ENCODE measurements at places on chromosomes 2 and 18. TPM values are rescaled to one million over a fixed set of nuclear protein-coding genes. Genes with fewer than 3 reads are reported as not detected.

- peaks cover 2% of the 10 kb centered on the region for H3K4me1 ChIP-seq
- H3K4me3 ChIP-seq: no peak overlapping the region
- no peaks in the 10 kb centered on the region for H3K27me3 ChIP-seq
- no peak for DNase-seq
- no peaks in the 10 kb centered on the region for H3K36me3 ChIP-seq
Observed at GRCh38 chr2:162277381-162277780, 34.1 kb upstream of the FAP start.

DNA sequence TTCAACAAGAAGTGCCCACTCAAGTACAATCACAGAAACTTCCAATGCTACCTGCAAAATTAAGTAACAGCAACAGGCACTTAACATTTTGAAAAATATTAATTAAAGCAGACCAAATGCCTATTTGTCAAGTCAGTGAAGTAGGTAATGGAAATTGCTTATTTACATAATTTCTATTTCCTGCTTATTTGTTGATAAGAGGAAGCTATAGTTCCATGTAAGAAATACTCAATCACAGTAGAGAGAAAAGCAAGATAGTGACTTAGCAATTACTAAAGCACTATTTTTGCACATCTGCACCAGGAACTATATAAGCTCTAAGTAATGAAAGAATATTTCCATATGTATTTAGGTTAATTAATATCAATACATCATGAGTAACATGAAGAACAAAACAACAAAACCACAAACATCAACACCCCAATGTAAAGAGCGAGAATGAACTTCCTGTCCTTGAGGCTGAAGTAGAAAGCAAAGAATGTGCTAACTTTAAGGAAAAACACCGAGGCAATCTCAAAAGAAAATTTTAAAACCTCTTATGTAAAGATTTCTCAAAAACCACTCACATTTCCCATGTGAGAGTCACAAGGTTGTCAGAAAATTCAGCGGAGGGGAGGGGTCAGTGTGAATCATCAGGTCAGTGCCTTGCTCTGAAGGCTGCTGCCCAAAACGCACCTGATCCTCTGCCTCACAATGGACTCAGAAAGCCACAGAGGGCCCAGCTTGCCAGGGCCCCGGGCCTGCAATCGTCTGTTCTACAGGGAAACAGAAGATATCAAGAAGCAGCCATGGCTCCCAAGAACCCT lies 12.5 kb downstream of the NPC1 start:
- DNase-seq: no peak
- peaks cover 4% of the 10 kb centered on the region for H3K27me3 ChIP-seq
- H3K27ac ChIP-seq: no peak overlapping the region
- H3K4me1 ChIP-seq: peaks cover 19% of the 10 kb centered on the region
- H3K4me3 ChIP-seq: peak overlapping the region; percentile 10
- peaks cover 10% of the 10 kb centered on the region for H3K36me3 ChIP-seq

DNA sequence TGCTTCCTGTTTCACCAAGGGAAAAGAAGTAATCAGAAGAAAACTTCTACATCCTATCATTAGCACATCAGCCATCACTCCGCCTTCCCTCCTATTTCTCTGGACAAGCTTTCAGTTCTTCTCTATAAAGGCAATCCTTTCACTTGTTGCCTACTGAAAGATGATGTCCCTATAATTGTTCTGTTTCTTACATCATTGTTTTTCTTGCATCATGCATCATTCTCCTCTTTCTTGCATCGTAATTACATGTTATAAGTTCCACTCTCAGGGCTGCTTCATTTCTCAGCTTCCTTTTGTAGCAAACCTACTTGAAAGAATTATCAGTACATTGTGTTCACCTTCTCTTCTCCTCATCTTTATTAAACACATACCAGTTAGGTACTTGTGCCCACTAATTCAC lies 7.2 kb downstream of the SLC30A6 start:
- H3K27ac ChIP-seq: no peak overlapping the region
- H3K4me1 ChIP-seq: no peaks in the 10 kb centered on the region
- no peak overlapping the region for H3K4me3 ChIP-seq
- H3K27me3 ChIP-seq: no peaks in the 10 kb centered on the region

GRCh38 chr2:20064841-20065240 lies 13.4 kb upstream of the LAPTM4A start:
- DNase-seq: no peak
- H3K4me1 ChIP-seq: no peaks in the 10 kb centered on the region
- peaks cover 10% of the 10 kb centered on the region for H3K36me3 ChIP-seq
- peaks cover 2% of the 10 kb centered on the region for H3K27me3 ChIP-seq
- H3K4me3 ChIP-seq: no peak overlapping the region
- H3K27ac ChIP-seq: no peak overlapping the region

DNA sequence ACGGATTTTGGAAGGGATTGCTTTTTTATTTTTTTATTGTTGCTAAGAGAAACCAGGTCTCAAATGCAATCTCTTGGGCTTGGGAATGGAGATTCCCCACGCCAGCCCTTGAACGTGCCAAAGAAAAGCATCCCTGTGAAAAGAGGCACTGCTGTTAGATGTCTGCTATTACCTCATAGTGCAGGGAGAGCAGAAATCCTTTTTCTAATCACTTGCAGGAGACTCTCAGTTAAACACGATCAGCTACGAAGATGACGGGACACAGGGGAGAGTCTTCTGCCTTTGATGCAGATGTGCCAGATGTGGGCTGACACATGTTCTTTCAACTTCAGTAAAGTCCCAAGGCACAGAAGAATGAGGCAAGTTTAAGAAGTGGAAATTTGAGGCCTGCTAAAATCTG lies 381.6 kb upstream of the TRIB2 start:
- H3K4me1 ChIP-seq: no peaks in the 10 kb centered on the region
- no peaks in the 10 kb centered on the region for H3K27me3 ChIP-seq
- H3K36me3 ChIP-seq: peaks cover 4% of the 10 kb centered on the region
- no peak overlapping the region for H3K27ac ChIP-seq

DNA sequence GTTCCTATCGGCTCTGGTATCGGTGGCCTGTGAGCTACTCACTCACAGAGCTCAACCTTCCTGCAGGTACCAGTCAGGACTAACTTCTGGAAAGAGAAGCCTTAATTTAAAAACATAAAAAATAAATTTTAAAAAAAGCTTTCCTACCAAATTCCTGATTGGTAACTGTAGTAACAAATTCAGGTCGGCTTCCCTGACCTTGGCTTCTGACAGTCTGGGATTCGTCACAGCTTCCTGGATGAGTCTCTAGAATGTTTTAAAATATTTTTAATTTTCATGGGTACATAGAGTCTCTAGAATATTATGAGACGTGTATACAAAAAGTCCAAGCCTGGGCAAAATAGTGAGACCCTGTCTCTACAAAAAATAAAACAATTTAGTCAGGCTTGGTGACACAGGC lies 45.0 kb upstream of the MTCL1 start:
- no peaks in the 10 kb centered on the region for H3K36me3 ChIP-seq
- H3K4me3 ChIP-seq: no peak overlapping the region
- no peaks in the 10 kb centered on the region for H3K27me3 ChIP-seq
- DNase-seq: no peak
- no peak overlapping the region for H3K27ac ChIP-seq
- peaks cover 48% of the 10 kb centered on the region for H3K4me1 ChIP-seq

GRCh38 chr18:58194028-58194427 lies 150.0 kb downstream of the NEDD4L start:
- H3K27me3 ChIP-seq: peaks cover 7% of the 10 kb centered on the region
- H3K4me1 ChIP-seq: peaks cover 45% of the 10 kb centered on the region
- no peaks in the 10 kb centered on the region for H3K36me3 ChIP-seq
- H3K4me3 ChIP-seq: peak overlapping the region; percentile 22
- DNase-seq: peak; percentile 48
- peak overlapping the region; percentile 67 for H3K27ac ChIP-seq

DNA sequence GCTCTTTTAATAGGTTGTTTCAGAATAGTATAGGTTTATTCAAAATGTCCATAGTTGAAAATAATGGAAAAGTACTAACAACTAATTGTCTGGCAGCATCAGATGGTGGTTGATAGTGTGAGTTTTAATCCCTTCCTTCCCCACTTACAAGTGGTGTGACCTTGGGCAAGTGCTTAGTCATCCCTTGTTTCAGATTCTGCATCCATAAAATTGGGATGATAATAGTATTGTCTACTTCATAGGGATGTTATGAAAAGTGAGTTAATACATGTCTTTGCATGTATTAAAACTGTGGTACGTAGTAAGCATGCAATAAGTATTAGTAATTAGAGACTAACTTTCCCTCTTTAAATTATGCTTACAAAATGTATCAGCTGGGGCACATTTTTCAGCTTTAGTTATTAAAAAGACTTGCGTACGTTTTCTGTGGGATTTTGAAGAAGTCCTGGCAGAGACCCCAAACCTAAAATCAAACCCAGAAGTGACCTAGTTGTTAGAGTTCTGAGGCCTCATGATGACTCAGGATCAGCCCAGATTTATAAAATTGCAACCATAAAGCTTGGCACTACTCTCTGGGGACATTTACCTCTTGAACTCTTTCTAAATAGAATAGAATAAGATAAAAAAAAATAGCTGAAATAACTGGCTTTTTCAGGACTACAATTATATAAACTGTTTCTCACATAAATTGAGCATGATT lies 8.6 kb downstream of the ITGA4 start:
- H3K27me3 ChIP-seq: no peaks in the 10 kb centered on the region
- H3K4me1 ChIP-seq: no peaks in the 10 kb centered on the region
- H3K36me3 ChIP-seq: no peaks in the 10 kb centered on the region
- no peak overlapping the region for H3K4me3 ChIP-seq
- no peak overlapping the region for H3K27ac ChIP-seq
- DNase-seq: no peak

GRCh38 chr2:202548240-202548639 lies 86.5 kb upstream of the FAM117B start:
- no peaks in the 10 kb centered on the region for H3K36me3 ChIP-seq
- H3K27ac ChIP-seq: no peak overlapping the region
- H3K27me3 ChIP-seq: peaks cover 2% of the 10 kb centered on the region
- DNase-seq: no peak

DNA sequence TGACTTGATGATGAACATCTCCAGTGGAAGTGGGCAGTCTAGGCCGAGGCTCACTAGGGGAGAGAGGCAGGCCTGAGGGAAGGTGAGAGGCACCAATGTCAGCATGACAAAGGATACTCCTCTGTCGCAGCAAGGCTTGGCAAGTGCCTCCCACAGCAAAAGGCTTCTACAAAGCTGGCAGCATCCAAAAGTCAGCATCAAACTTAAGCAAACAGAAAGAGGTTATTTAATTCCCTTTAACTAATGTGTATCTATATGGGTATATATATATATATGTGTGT lies 41.6 kb downstream of the NIFK start:
- H3K36me3 ChIP-seq: no peaks in the 10 kb centered on the region
- H3K4me1 ChIP-seq: no peaks in the 10 kb centered on the region
- no peak overlapping the region for H3K4me3 ChIP-seq
- DNase-seq: no peak
- H3K27ac ChIP-seq: no peak overlapping the region

- no peaks in the 10 kb centered on the region for H3K27me3 ChIP-seq
- no peaks in the 10 kb centered on the region for H3K36me3 ChIP-seq
- no peak overlapping the region for H3K4me3 ChIP-seq
- H3K27ac ChIP-seq: no peak overlapping the region
- peaks cover 12% of the 10 kb centered on the region for H3K4me1 ChIP-seq
- no peak for DNase-seq
Observed at GRCh38 chr18:73948497-73948896, 199.1 kb downstream of the FBXO15 start.

- DNase-seq: no peak
- peaks cover 4% of the 10 kb centered on the region for H3K27me3 ChIP-seq
- peaks cover 7% of the 10 kb centered on the region for H3K36me3 ChIP-seq
- no peak overlapping the region for H3K27ac ChIP-seq
- H3K4me1 ChIP-seq: peaks cover 5% of the 10 kb centered on the region
Observed at GRCh38 chr2:128510701-128511397, 192.2 kb upstream of the HS6ST1 start.

DNA sequence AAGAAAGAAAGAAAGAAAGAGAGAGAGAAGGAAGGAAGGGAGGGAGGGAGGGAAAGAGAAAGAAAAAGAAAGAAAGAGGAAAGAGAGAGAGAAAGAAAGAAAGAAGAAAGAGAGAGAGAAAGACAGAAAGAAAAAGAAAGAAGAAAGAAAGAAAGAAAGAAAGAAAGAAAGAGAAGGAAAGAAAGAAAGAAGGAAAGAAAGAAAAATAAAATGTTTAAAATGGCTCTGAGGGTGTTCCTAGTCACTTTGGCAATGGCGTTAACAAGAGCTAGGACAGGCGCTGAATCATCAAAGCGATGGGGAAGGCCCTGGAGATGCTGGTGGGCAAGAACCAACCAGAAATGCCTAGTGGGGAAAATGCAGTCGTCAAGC lies 77.8 kb upstream of the GPC1 start:
- peaks cover 8% of the 10 kb centered on the region for H3K27me3 ChIP-seq
- H3K27ac ChIP-seq: no peak overlapping the region
- H3K36me3 ChIP-seq: peaks cover 22% of the 10 kb centered on the region
- no peak overlapping the region for H3K4me3 ChIP-seq

- H3K4me1 ChIP-seq: no peaks in the 10 kb centered on the region
- DNase-seq: no peak
- H3K27ac ChIP-seq: no peak overlapping the region
- no peaks in the 10 kb centered on the region for H3K27me3 ChIP-seq
- H3K36me3 ChIP-seq: no peaks in the 10 kb centered on the region
Observed at GRCh38 chr2:152046940-152047339, 51.9 kb downstream of the CACNB4 start.

- no peaks in the 10 kb centered on the region for H3K36me3 ChIP-seq
- DNase-seq: no peak
Observed at GRCh38 chr2:50782543-50782942, 249.4 kb downstream of the NRXN1 start.

DNA sequence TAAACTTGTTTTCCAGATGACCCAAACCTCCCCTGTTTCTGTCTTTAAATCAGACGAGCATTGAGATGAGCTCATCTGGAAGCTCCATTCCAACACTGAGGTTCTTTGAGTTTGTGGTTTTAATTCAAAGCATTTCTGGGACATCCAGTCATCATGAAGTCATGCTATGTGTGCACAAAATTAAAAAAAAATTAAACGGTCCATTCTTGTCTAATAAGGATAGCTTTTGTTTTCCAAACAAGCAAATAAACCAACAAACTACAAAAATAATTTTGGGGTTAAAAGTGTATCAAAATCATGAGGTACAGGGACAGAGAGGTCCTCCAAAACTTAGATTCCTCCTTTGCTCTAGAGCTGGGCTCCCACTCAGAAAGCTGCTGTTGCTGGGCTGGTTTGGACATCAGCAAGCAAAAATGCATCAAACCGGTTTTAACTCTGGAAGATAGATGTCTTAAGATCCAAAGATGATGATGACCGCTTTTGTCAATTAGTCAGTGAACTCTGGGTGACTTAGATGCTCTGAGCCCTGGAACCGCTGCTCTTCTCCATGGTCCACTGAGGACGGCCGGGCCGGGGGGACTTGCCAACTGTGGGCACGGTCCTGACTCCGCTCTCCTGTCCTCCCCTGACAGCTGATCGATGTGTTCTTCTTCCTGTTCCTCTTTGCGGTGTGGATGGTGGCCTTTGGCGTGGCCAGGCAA lies 65.4 kb downstream of the TRPM8 start:
- no peak overlapping the region for H3K4me3 ChIP-seq
- no peak overlapping the region for H3K27ac ChIP-seq
- DNase-seq: no peak
- H3K4me1 ChIP-seq: peaks cover 7% of the 10 kb centered on the region
- peaks cover 14% of the 10 kb centered on the region for H3K36me3 ChIP-seq
- H3K27me3 ChIP-seq: peaks cover 3% of the 10 kb centered on the region

The DSC3 gene
- total RNA-seq: 0.47 TPM

The MEP1B gene
- total RNA-seq: not detected

The SNRPD1 gene
- 56.5 TPM for total RNA-seq

The TMEM247 gene
- total RNA-seq: not detected

The SLC5A6 gene
- 40.0 TPM for total RNA-seq

The GCG gene
- total RNA-seq: not detected
